ENCODE measurements at places on chromosomes 2 and 18. TPM values are rescaled to one million over a fixed set of nuclear protein-coding genes. Genes with fewer than 3 reads are reported as not detected.

Gene C2orf80
- total RNA-seq, result not detected

DNA sequence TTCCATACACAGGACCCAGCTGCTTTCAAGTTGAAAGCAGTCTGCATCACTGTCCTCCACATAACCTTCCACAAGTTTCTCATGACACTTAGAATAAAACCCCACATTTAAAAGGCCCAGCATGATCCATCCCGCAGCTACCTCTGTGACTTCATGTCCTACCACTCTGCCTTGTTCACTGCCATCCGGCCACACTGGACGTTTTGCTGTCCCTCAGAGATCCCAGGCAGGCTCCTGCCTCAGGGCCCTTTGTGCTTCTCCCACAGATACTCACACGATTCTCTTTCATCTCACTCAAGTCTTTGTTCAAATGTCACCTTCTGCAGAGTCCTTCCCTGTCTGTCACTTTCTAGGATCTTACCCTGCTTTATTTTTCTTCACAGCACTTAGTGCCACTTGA is 232.9 kb upstream of the BOD1L2 start:
- no peak for DNase-seq

Gene SLC9A4
- total RNA-seq, result not detected

- DNase-seq, result no peak
Measured at GRCh38 chr18:12076424-12077140, 17.1 kb upstream of the ANKRD62 start.

DNA sequence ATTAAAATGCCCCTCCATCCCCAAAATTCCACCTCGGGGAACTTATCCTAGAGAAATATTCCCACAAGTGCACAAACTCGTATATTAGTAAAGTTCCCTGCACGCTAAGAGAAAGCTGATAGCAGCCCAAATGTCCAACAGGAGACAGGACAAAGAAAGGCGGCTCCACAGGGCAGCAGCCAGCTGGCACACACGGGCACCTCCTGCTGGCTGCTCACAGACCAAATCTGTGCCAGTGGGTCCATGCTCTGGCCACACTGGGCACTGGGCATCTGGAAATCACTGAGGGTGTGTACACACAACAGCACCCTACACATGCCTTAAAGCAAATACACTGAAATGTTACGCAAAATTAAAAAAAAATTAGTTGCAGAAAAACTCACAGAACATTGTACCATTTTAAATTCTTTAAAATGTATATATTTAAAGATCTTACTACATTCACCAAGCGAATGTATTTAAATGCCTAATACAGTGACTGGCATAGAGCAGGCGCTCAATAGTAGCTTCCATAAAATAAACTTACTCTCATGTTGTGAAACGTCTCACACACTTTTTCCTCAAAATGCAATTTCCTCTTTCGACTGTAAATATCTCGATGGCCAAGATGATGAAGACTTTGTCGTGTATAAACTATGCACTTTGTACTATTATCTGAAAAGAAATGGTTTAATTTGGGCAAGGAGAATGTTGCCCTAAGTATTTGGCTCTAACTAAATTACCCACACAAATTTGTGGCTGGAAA is 19.4 kb downstream of the ZNF516 start:
- no peak for DNase-seq

GRCh38 chr2:225097035-225097434 is 54.8 kb upstream of the DOCK10 start:
- no peak for DNase-seq

DNA sequence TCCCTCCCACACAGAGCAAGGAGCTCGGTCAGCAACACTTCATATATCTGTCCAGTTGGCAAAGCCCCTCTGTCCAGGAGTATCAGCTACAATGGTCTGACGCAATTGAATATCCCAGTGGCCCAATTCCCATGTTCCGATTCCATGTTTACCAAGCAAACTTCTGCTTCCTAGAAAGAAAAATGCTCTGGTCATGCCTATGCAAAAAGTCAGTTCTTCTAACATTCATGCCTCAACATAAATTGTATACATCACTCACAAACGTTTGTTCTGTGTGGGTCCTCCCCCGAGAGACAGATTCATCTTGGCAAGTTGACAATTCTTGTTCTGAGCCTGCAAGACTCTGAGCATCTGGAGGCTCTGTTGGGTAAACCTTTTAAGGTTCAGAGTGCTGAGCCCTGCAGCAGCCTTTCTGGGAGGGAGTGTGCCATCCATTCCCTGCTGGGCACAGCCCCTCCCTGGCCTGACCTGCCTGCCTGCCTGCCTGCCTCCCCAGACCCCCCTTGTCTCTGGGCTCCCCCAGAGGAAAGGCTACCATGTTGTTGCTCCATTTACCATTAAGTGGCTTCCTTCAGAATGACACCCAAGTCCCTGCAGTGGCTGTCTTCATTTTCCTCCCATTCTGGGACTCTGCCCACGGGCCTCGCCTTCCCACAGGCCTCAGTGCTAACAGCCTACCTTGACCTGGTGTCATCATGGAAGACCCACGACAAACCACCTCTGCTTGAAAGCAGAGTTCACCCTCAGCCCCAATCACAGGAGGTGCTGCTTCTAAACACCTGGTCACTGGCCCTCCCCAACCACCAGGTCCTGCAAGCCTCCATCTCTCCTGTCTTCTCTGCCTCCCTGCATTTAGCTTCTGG is 37.6 kb upstream of the TAF1B start:
- DNase-seq, result no peak

Gene STPG4
- not detected for total RNA-seq

DNA sequence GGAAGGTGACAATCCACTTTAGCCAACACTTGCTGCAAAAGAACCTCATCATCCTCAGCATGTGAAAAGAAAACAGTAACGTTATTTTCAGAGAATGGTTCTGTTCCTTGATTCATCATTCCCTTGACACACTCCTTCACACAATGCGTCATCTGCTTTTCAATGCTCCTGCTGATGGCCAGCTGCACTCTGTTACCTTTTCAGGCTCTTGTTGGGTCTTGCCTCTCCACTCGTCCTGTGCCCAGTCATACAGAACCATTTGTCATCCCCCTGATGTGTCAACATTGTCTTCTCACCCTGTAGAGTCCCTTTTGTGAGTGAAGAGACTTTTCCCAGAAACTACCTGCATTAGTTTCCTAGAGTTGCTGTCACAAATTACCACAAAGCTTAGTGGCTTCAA is 12.2 kb upstream of the DTNA start:
- DNase-seq, result no peak

Gene TMEM182
- 4.3 TPM for total RNA-seq

GRCh38 chr2:135052997-135053474 is 944 bp downstream of the RAB3GAP1 start:
- DNase-seq, result no peak

Gene FEV
- not detected for total RNA-seq

- no peak for DNase-seq
Measured at GRCh38 chr2:51120754-51121280, 88.9 kb upstream of the NRXN1 start.

Measured in hematopoietic multipotent progenitor cell (in vitro differentiated cells).